ENCODE measurements at places on chromosomes 5 and 9. TPM values are rescaled to one million over a fixed set of nuclear protein-coding genes. Genes with fewer than 3 reads are reported as not detected.

The OR1J2 gene
- 0.50 TPM for total RNA-seq

The AGXT2 gene
- not detected for total RNA-seq

The SGTB gene
- total RNA-seq = 26.1 TPM

The OBP2B gene
- total RNA-seq = not detected

Data from smooth muscle cell of the pulmonary artery (primary cell).